ENCODE measurements at places on chromosomes 7 and 10.

DNA sequence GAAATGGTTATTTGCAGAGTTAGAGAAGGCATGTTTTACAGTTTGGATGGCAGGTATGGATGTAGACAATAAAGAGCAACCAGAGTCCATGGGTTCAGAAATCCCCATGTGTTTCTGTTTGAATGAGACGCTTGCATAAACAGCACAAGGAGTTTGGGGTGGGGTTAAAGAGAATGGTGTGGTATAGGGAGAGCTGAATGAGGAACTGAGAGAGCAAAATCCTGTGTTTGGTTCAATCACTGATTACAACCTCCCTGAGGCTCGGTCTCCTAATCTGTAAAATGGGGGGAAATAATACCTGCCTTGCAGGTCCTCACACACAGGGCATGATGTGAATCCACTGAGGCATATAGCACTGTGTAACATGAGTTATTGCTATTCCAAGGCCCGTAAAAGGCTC is 23.7 kb downstream of the CAV1 start:
- DNase-seq, result no peak

DNA sequence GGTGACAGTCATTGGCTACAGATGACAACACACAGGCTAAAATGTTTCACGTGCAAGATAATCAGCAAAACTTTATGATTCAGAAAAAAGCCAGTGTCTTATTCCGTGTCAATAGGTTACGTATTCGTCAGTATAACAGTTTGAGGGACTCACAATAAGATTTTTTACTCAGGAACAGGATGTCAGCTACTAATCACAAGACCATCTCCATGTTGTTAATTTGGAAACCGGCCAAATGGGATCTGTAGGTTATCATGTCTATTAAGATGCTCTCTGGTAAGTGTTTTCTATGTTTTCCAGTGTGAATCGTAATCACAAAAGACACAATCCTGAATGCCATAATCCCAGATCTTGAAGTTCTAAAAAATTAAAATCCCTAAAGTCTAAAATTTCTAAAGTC is 197.3 kb downstream of the ETV1 start:
- no peak for DNase-seq

DNA sequence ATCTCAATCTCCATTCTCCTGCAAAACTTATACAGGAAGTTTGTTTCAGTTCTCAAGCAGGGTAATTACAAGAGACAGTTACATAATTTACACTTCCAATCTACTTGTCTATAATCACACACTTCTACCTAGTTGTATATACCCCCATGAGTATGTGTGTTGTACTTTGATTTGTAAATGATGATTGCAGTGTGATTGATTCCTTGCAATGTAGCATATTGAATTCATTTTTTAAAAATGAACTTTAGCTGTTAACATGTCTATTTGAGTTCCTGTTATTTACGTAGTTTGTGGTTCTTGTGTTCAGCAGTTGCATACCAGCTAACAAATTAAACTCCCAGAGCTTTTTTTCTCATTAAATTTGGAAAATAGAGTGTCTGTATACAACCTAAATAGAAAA is 102.5 kb upstream of the SAMD8 start:
- DNase-seq, result no peak

- DNase-seq, result no peak
Measured at GRCh38 chr10:123153486-123154091, 613 bp upstream of the BUB3 start.

GRCh38 chr10:95337423-95338160 is 46.8 kb upstream of the PDLIM1 start:
- no peak for DNase-seq

DNA sequence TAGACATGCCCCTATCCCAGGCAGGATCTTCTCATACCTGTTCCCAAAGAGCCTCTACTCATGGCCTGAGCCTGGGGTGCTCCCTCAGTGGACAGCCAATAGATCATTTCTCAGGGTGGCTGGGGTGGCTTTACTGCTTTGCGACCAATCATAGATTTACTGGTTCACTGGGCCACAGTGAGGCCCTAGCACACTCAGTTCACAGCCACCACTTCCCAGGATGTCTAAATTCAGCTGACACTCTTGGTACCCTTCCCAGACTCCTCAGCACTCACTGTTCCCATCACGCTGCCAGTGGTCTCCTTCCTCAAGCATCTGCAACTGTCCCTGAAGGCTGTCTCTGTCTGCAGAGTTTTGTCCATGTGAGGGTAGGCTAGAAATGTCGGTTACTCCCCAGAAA is 50.6 kb downstream of the ARHGAP22 start:
- no peak for DNase-seq

GRCh38 chr10:113891476-113891875 is 37.0 kb downstream of the NHLRC2 start:
- no peak for DNase-seq

DNA sequence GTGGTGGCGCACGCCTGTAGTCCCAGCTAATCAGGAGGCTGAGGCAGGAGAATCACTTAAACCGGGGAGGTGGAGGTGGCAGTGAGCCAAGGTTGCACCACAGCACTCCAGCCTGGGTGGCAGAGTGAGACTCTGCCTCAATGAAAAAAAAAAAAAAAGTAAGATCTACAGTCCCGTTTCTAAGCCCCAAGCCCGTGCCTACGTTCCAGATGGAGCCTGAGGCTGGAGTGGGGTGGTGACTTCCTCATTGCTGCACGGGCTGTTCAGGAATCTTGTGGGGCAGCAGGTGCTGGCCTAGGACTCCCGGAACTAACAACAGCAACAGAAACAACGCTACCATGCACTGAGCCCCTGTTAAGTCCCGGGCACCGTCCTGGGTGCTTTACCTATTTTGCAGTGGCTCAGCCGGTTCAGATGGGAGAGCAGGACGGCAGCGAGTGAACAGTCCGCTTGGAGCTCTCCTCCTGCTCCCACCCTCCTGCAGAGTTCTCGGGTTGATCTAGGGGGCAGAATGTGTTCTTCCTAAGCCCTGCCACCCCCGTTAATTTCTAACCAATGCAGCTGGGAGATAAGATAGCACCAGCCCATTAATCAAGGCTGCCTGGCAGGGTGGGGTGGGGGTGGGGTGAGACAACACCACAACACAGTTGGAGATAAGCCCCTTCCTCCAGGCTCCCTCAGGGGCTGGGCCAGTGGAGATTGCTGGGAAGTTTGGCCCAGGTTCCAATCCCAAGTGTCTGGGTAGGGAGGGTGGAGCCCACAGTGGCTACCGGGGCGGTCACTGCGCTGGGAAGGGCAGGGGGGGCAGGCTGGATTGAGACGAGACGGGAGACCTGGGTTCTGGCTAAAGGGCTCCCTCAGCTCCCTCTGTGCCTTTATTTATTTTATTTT is 17.0 kb upstream of the SFRP5 start:
- no peak for DNase-seq

GRCh38 chr10:43057831-43058340 is 19.0 kb upstream of the RET start:
- DNase-seq, result no peak

- DNase-seq, result no peak
Measured at GRCh38 chr10:13769946-13770345, 183.2 kb downstream of the PRPF18 start.

GRCh38 chr7:131546126-131546525 is 10.3 kb downstream of the PODXL start:
- no peak for DNase-seq

DNA sequence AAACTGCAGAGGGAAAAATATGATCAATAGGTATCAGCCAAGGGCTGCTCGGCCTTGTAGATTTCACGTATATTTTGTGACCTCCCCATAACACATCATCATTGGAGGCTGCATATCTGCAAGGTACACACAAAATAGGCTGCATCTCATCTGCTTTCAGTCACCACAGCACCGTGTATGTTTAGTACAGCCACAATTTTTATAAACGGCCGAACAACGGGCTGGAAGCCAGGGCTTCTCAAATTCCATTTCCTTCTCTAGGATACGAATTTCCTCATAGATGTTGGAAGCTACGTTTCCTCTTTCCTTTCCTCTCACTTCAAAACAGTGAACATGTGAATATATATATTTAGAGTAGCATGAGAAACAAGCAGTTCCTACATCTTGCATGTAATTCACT is 20.2 kb upstream of the FOXK1 start:
- no peak for DNase-seq

- no peak for DNase-seq
Measured at GRCh38 chr7:47407821-47408674, 173.9 kb downstream of the TNS3 start.

DNA sequence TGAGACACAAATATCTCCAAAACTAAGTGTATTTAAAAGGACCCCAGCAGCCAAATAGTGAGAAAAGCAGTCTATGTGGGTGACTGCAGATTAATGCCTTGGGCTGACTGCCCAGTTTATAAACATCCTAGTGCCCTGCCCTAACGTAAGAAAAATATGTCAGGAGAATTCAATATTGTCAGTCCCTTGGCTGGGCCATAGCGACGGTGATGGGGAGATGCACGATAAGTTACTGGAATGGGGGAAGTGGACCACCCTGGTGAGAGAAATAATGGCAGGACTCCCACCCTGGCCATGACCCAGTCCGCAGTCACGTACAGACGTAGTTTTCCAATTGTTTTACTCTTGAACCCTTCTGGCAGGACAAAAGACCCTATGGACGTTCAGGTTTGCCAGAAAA is 48.0 kb downstream of the JCAD start:
- DNase-seq, result no peak

GRCh38 chr10:2619472-2619871 is 447.9 kb upstream of the PFKP start:
- DNase-seq, result no peak

GRCh38 chr10:81724431-81724830 is 150.6 kb upstream of the NRG3 start:
- no peak for DNase-seq
